ENCODE measurements at places on chromosomes 1 and 21. TPM values are rescaled to one million over a fixed set of nuclear protein-coding genes. Genes with fewer than 3 reads are reported as not detected.

DNA sequence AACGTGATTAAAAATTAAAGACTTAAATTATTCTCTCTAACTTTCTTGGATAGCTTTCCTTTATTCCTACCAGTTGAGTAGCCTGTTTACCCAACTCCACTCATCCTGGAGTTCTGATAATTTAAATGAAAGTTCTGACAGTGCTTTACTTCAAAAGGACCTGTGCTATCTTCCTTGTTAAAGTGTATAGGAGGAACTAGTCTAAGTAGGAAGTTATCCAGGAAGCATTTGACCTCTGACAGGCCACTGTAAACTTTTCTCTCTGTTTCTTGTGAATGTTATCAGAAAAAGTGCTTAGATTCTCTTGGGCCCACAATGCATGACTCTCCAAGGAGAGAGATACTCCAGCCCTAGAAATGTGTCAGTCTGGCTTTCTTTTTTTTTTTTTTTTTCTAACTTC, 9.2 kb downstream of the UAP1 start:
- no peak for DNase-seq

DNA sequence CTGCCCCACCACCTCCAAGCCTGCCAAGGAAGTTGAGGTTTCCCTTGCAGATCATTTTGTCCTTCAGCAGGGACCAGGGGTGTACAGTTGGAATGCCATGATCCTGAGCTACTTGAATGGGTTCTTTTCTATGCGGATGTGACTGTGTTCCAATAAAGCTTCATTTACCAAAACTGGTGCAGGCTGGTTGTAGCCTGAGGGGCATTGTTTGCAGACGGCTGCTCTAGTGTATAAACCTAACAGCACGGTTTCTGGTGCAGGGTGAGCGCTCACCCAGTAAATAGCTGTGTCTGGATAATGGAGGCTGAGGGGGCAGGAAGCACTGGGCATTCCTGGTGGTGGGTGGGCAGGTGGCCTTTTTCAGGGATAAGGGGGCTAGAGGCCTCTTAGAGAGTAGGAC, 72.7 kb upstream of the ACTL8 start:
- DNase-seq: peak; percentile 70

DNA sequence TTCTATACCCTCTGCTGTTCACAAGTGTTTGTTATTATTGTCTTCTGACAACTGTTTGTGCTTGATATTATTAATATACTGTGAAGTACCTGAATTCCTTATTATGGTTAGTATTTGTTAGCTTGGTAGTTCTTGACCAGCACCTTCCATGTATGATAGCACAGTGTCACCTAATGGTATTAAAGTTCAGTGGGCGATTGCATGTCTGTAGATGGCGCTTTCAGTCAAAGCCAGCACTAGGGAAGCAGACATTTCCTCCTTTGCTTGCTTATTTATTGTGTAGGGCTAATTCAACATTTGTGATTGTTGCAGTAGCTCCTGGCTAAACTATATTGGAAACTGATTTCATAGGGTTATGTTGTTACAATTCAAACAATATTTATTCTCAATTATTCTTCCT, 218.0 kb downstream of the ZP4 start:
- DNase-seq: no peak

DNA sequence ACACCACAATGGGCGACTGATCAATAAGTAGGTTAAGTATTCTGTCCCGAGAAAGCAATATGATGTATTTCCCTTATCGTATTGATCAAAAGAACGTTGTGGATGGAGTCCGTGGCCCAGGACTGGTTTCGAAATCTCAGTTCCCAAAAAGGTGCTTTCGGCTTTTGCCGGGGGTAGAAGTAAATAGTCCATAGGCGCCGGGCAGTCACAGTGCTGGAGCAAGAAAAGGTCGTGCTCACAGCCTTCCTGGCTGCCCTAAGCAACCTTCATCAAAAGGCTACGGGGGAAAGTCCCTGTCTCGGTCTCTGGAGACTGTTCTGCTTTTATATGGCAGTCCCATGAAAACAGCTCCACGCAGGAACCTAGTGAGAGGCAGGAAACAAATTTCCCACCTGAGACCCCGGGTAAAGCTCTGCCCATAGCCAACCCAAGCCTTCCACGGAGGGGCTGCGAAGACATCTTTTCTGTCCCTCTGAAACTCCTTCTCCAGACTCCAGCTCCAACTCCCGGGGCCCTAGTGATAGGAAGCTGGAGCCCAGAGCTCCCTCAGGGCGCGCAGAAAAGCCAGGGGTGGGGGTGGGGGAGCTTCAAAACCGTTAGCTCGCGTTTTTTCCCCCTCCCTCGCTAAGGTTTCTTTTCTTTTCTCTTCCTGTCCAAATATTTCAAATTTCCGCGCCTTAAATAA, 7.0 kb downstream of the CDKN2C start:
- DNase-seq: no peak

- DNase-seq: no peak
These were observed 19.9 kb upstream of the DNAJC6 start for GRCh38 chr1:65289449-65289848.

LORICRIN gene
- polyA plus RNA-seq: not detected

KLHL12 gene
- polyA plus RNA-seq: 46.4 TPM

TRIM58 gene
- polyA plus RNA-seq: 1.0 TPM

DNA sequence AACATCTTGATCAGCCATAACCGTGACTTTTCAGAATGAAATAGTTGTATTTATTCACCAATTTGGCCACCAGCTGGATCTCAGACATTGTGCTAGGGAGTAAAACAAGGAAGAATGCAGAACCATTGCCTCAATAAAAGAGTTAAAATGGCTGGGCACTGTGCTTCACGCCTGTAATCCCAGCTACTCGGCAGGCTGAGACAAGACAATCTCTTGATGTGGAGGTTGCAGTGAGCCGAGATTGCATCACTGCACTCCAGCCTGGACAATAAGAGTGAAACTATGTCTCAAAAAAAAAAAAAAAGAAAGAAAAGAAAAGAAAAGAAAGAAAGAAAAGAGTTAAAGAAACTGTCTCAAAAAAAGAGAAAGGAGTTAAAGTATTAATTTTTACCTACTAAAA, 199.5 kb downstream of the TPR start:
- DNase-seq: no peak

GRCh38 chr1:61007534-61008364, 74.6 kb upstream of the NFIA start:
- no peak for DNase-seq

- no peak for DNase-seq
These were observed 12.5 kb upstream of the PEF1 start for GRCh38 chr1:31657020-31657804.

All from left kidney (tissue), 8 donors.